Stimulated activated naive CD4-positive, alpha-beta T cell (primary cell): ENCODE measurements at places on chromosomes 1 and 21.

- no peak for DNase-seq
Observed at GRCh38 chr1:1115136-1115785, 628 bp downstream of the C1orf159 start.

GRCh38 chr1:233290396-233291034, 5.0 kb downstream of the PCNX2 start:
- no peak for DNase-seq

GRCh38 chr21:45999581-46000181, 18.1 kb downstream of the COL6A1 start:
- DNase-seq, result no peak

GRCh38 chr1:234969581-234970400, 158.8 kb downstream of the TOMM20 start:
- no peak for DNase-seq

GRCh38 chr1:241482761-241483250, 36.7 kb downstream of the FH start:
- DNase-seq, result no peak

GRCh38 chr21:45518742-45519141, 23.5 kb downstream of the SLC19A1 start:
- no peak for DNase-seq

- no peak for DNase-seq
Observed at GRCh38 chr1:214014730-214015129, 27.0 kb downstream of the PROX1 start.
